ENCODE measurements at places on chromosomes 11 and 22.
A peak's percentile ranks its signal among the peaks of the same experiment; 100 is the strongest.

GRCh38 chr11:116239247-116239646 is 533.5 kb downstream of the BUD13 start:
- no peak for DNase-seq

DNA sequence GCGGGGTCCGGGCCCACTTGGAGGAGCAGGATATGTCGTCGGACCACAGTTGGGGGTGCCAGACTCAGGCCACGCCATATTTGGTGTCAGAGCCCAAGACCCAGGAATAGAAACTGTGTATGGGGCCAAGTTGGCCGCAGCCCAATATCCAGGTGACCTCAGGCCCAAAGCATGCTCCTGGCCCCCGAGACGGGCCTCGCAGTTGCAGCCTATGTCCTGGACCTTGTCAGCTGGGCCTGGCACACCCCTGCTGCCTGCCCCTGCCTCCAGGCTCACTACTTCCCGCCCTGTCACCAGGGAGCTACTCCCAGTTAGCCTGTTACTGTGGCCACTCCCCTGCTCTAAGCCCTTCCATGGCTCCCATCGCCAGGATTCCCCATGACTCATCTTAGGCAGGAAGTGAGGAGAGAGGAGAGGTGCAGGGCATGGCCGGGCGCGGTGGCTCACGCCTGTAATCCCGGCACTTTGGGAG is 23.1 kb downstream of the A4GALT start:
- no peak for DNase-seq

GRCh38 chr22:40805239-40805638 is 13.9 kb downstream of the SLC25A17 start:
- DNase-seq, result no peak

- peak; percentile 96 for DNase-seq
These were observed 13.4 kb downstream of the TNKS1BP1 start for GRCh38 chr11:57311109-57311936.

GRCh38 chr11:9320047-9320446 is 5.7 kb upstream of the TMEM41B start:
- no peak for DNase-seq

- no peak for DNase-seq
These were observed 134.3 kb downstream of the ELP4 start for GRCh38 chr11:31643857-31644256.

DNA sequence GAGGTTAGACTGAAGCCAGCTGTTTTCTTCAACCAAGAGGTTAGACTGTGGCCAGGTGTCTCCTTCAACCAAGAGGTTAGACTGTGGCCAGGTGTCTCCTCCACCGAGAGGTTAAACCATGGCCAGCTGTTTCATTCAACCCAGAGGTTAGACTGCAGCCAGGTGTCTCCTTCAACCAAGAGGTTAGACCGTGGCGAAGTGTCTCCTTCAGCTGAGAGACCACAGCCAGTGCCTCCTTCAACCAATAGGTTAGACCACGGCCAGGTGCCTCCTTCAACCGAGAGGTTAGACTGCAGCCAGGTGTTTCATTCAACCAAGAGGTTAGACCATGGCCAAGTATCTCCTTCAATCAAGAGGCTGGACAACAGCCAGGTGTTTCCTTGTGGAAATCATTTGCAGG is 498.1 kb downstream of the TBC1D22A start:
- no peak for DNase-seq

Data from ovary (tissue), 10 donors.